ENCODE measurements at places on chromosomes 12 and 14. TPM values are rescaled to one million over a fixed set of nuclear protein-coding genes. Genes with fewer than 3 reads are reported as not detected.

- DNase-seq, result no peak
Observed at GRCh38 chr12:39235990-39236767, 206.7 kb downstream of the KIF21A start.

- no peak for DNase-seq
Observed at GRCh38 chr14:27435923-27436670, 838.3 kb upstream of the NOVA1 start.

DNA sequence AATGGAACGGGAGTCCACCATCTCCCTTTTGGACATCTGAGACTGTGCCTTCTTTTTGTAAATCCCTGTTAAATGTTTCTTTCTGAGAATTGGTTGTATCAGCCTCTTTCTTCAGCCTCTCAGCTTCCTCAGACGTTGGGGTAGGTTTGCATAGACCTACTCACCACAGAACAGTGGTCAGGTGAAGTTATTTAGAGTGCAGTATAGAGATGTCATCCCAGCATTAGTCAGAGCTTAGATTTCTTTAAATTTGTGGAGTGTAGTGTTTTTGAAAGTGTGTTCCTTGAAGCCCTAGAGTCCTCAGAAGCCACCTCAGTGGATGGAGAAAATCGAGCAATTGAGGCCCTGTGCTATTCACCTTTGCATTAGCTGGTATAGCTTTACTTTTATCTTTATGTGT lies 8.9 kb upstream of the EEA1 start:
- DNase-seq, result no peak

- no peak for DNase-seq
Observed at GRCh38 chr12:122827258-122827657, 8.0 kb upstream of the HIP1R start.

- DNase-seq, result peak; percentile 68
Observed at GRCh38 chr14:92986254-92987147, 63.6 kb downstream of the CHGA start.

DNA sequence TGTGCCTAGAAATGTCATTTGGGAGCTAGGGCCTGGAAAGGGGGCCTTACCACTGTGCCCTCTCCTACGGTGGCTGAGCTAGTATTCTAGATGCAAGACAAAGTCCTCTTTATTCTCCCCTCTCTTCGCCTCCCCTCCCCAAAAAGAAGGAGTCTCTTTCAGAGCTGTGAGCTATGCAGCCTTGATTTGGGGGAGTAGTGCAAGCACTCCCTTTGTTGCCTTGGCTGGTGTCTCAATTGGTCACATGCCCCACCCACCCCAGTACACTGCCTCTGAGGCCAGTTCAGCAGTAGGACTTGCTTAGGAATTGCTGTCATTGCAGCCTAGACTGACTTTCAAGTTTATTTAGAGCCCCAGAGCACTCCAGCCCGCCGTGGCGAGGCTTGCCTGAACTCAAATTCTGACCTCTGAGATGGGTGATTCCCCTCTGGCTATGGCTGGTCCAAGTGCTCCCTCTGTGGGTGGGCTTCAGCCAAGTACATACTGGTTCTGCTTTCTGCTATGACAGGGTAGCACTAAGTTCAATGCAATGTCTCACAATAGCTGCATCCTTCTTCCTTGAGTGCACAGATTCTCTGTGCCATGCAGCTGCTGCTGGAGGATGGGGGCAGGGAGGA lies 37.0 kb upstream of the FBXO33 start:
- no peak for DNase-seq

Gene ERP27
- not detected for total RNA-seq

Gene MYF6
- total RNA-seq, result 0.07 TPM

Measured in MG63 (cell line).